T-helper 2 cell treated with Interferon-gamma antibody and Interleukin-4, amounts not matched to agents 5 μg/mL and 100 μg/mL, for 36 hours (primary cell): ENCODE measurements at places on chromosomes 12 and 14.
A peak's percentile ranks its signal among the peaks of the same experiment; 100 is the strongest.

DNA sequence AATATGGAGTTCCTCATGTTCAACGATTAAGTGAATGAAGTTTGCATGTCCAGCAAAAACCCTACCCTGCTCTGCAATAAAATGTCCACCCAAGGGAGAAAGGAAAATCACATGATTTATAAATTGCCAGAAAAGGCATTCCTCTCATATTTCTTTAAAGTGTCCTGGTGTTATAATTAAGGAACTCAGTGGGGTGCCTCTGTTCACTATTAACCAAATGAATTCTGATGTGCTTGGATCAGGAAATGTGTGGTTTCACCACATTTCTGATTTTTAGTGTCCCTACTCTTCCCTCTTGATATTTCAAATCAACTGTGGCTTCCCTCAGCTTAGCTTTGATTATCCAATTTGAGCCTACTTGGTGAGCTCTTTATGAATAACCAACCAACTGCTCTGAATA, 208.1 kb downstream of the PHLDA1 start:
- no peak for DNase-seq

GRCh38 chr14:27881646-27882045, 884.9 kb upstream of the FOXG1 start:
- DNase-seq, result no peak

DNA sequence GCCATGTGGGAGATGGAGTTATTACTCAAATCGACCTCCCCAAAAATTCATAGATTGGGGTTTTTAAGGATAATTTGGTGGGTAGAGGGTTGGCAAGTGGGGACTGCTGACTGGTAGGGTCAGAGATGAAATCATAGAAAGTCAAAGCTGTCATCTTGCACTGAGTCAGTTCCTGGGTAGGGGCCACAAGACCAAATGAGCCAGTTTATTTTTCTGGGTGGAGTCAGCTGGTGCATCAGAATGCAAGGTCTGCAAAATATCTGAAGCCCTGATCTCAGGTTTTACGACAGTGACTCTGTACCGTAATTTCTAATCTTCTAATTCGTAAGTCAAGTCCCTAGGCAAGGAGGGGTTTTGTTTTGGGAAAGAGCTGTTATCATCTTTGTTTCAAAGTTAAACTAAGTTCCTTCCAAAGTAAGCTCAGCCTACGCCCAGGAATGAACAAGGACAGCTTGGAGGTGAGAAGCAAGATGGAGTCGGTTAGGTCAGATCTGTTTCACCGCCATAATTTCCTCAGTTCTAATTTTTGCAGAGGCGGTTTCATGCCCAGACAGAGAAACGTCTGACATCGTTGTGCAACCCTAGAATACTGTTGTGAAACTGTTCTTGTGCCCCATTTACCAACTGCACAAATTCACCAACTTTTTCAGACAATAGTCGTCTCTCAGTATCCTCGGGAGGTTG, 104.5 kb upstream of the SFSWAP start:
- DNase-seq, result peak; percentile 39

DNA sequence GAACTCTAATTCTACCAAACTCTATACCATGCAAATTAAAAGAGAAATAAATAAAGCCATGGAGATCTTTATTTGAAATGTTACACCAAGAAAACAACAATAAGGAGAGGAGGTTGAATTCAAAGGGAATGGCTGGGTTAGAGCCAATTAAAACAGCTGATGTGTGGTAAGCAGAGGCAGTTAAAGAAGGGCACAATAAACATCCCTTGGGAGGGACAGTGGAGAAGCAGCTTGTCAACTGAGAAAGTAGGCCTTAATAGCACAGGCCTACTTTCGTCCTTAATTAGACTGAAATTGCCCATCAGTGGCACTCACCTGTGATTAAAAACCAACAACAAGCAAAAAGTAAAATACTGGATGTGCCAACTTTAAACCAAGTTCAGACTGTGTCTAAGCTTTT, 16.3 kb upstream of the NAV3 start:
- no peak for DNase-seq

GRCh38 chr12:54044425-54045103, 9.1 kb upstream of the HOXC4 start:
- no peak for DNase-seq
